ENCODE measurements at places on chromosomes 6 and 20.

- no peak for DNase-seq
These were observed 281.7 kb upstream of the NT5E start for GRCh38 chr6:85168146-85168545.

- DNase-seq, result no peak
These were observed 5.2 kb upstream of the BPIFA3 start for GRCh38 chr20:33211817-33212424.

DNA sequence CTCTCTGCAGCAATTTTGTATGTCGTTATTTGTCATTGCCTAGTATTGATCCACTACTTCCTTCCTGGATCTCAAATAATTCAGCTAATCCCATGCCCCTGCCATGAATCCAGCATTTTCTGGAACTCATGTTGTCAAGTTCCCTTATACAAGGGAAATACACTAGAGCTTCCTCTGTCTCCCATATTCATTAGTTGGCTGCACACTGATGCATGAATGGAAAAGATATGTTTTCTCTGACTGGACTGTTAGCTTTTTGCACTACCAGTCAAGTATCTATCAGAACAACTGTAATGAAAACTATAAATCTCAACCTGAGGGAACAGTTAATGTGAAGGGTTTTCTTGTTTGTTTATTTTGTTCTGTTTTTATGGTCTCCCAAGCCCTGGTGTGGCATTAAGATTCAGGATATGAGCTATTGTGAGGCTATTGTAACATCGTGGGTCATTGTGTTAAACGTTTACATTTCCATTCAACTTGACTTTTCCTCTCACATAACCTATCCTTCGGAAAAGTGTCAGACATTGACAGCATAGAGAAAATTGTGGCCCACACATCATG, 102.5 kb upstream of the FAM8A1 start:
- no peak for DNase-seq

DNA sequence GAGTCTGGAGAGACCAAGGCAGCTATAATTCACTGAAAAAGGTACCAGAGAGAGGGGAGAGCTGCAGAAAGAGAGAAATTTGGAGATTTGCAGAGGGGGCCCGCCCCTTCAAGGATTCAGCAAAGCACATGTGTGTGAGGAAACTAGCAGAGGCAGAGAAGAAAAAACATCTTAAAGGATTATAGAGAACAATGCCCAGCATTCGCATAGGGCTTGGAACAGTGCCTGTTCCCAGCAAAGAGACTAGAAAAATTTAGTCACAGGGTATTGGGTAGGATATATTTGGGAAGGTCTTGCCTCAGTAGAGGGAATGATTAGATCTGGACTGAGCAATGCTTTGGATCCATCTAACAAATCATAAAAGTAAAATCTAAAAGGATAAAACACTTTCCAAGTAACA, 44.0 kb downstream of the SRPK1 start:
- DNase-seq, result no peak
